ENCODE measurements at places on chromosomes 2 and 18. TPM values are rescaled to one million over a fixed set of nuclear protein-coding genes. Genes with fewer than 3 reads are reported as not detected.
A peak's percentile ranks its signal among the peaks of the same experiment; 100 is the strongest.

SCN2A gene
- total RNA-seq = 0.72 TPM

GRCh38 chr2:143960177-143960576 lies 559.7 kb downstream of the ZEB2 start:
- DNase-seq = no peak

GRCh38 chr2:237132799-237133198 lies 47.1 kb downstream of the COPS8 start:
- DNase-seq = no peak

GRCh38 chr2:112728029-112728362 lies 7.2 kb downstream of the NT5DC4 start:
- DNase-seq = no peak

- no peak for DNase-seq
Observed at GRCh38 chr2:9842487-9843228, 616 bp upstream of the TAF1B start.

- no peak for DNase-seq
Observed at GRCh38 chr18:55897091-55897689, 309.2 kb upstream of the TCF4 start.

GIGYF2 gene
- 158 TPM for total RNA-seq

- DNase-seq = no peak
Observed at GRCh38 chr2:61920548-61920947, 15.1 kb downstream of the COMMD1 start.

DNA sequence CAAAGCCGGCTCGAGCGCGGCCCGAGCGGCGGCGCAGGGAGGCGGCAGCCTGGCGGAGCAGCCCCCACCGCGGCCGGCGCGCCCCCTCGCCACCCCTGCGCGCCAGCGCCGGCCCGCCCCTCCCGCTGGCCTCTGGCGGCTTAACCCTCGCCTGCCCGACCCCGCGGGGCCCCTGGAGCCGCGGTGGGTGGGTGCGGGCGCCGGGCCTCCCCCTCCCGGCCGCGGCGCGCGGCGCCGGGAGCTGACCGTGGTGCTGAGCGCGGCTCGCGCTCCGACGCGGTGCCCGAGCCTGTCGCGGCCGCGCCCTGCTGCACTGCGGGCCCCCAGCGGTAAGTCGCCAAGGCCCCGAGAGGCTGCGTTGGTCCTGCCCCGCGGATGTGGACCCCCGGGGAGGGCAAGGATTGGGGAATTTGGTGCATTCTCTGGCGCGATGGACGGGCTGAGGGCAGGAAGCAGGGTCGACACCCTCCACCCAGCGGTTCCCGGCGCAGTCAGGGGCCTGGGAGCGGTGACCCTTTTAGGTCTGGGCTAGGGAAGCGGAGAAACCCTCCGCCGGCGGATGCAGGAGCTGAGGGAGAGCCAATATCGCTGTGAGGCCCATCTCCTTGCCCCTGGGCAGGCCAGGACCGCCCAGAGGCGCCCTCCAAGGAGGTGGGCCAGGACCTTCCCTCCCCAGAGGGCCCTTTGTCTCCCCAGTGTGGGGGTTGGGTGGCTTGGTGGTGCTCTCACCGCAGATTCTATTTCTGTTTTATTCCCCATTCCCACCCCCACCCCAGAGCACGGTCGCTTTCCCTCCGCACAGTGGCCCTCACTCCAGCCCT lies 923 bp downstream of the AMER3 start:
- DNase-seq = peak; percentile 81

GRCh38 chr2:238136820-238137537 lies 1.5 kb upstream of the KLHL30 start:
- DNase-seq = no peak

GRCh38 chr2:109427661-109428091 lies 186.1 kb downstream of the SEPTIN10 start:
- no peak for DNase-seq

WDR33 gene
- total RNA-seq = 46.4 TPM

All from stomach (tissue), 19 donors.